Sigmoid colon (tissue), 7 donors: ENCODE measurements at places on chromosomes 6 and 20. TPM values are rescaled to one million over a fixed set of nuclear protein-coding genes. Genes with fewer than 3 reads are reported as not detected.

DNA sequence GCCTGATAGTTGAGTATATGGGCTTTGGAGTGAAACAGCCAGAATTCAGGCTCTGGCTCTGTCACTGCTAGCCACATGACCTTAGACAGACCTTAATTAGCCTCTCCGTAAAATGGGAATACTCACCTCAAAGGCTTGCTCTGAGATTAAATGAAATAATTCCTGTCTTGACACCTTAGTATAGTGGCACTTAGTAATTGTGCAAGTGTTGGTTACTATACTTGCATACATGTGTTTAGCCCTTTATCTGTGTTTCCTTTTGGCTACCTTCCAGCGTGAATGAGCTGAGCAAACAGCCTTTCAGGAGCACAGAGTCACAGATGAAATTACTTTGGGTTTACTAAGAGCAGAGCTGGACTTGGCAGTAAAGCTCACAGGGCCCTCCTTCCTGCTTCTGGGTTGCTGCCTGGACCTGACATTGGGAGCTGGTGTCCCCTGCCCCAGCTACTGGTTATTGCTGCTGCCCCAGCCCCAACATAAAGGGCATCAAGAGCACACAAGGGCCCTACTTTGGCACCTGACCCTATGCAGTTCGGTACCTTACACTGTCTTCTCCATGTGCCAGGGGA, 32.8 kb downstream of the CD164 start:
- no peaks in the 10 kb centered on the region for H3K36me3 ChIP-seq
- no peaks in the 10 kb centered on the region for H3K27me3 ChIP-seq
- no peak overlapping the region for H3K27ac ChIP-seq
- H3K4me1 ChIP-seq = no peaks in the 10 kb centered on the region

- H3K4me3 ChIP-seq = no peak overlapping the region
- no peaks in the 10 kb centered on the region for H3K27me3 ChIP-seq
- peaks cover 23% of the 10 kb centered on the region for H3K4me1 ChIP-seq
Observed at GRCh38 chr6:47075168-47075567, 33.0 kb upstream of the ADGRF1 start.

DNA sequence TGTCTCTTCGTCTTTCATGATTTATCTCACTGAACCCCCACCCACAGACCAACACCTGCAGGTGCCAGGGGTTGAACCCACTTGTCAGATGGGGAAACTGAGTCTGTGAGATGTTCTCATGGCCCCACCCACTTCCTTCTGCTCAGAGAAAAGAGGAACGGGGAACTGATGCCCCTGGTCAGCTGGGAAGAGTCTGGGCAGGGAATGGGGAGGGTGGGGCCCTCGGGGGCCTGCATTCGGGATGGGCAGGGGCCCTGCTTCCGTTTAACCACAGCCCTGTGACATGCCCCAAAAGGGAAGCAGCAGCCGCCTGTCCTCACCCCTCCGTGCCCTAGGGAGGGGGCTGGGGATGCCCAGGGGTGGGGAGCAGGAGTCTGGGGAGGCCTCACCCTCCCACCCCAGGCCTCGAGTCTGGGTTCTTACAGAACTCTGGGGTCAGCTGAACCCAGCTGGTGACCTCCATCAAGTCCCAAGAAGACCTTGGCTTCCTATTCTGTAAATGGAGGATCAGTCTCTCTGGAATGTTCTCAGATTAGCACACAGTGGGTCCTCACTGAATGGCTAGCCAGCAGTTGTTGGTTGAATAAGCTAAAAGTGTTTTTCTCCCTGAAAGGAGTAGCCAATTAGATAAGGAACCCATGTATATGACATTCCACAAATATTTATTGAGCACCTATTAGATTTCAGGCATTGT, 81.5 kb downstream of the CEBPB start:
- H3K4me1 ChIP-seq = peaks cover 13% of the 10 kb centered on the region
- DNase-seq = peak; percentile 78
- no peaks in the 10 kb centered on the region for H3K36me3 ChIP-seq

DNA sequence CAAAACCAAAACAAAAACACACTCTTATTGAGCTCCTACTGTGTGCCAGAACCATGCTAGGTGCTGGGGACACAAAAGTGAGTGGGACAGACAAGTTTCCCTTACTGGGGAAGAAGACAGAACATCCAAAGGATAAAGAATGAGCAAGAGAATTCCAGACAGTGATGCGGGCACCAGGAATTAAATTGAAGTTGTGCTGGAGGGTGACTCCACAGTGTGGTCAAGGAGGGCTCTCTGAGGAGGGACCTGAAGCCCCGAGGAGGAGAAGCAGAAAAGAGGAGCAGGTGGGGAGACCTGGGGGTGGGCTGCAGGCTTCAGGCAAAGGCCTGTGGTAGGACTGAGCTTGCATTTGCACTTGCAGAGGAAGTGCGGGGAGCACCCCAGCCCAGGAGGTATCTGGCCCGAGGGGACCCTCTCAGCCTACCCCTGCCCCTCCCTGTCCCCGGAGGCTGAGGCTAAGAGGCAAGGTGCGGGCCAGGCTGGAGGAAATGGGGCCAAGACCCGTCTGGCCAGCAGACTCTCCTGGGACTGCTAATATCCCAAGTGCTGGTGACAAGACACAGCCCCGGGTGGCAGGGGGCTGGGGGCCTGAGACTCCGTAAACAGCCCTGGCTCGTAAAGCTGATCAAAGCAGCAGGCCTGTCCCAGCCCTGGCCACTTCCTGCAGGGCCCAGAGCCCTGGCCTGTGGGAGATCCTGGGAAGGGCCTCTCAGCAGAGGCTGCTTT, 57.1 kb downstream of the SNAI1 start:
- H3K36me3 ChIP-seq = no peaks in the 10 kb centered on the region
- no peak for DNase-seq
- H3K4me3 ChIP-seq = no peak overlapping the region
- peaks cover 2% of the 10 kb centered on the region for H3K4me1 ChIP-seq
- H3K27me3 ChIP-seq = no peaks in the 10 kb centered on the region
- no peak overlapping the region for H3K27ac ChIP-seq

- H3K4me3 ChIP-seq = no peak overlapping the region
- H3K27ac ChIP-seq = no peak overlapping the region
- H3K27me3 ChIP-seq = no peaks in the 10 kb centered on the region
- no peaks in the 10 kb centered on the region for H3K4me1 ChIP-seq
- no peak for DNase-seq
- no peaks in the 10 kb centered on the region for H3K36me3 ChIP-seq
Observed at GRCh38 chr6:168272415-168273325, 46.9 kb downstream of the DACT2 start.

- DNase-seq = no peak
- H3K27ac ChIP-seq = no peak overlapping the region
- H3K27me3 ChIP-seq = no peaks in the 10 kb centered on the region
- H3K4me3 ChIP-seq = no peak overlapping the region
- peaks cover 15% of the 10 kb centered on the region for H3K4me1 ChIP-seq
Observed at GRCh38 chr6:112574190-112574589, 227.1 kb downstream of the RFPL4B start.

- no peaks in the 10 kb centered on the region for H3K4me1 ChIP-seq
- no peak overlapping the region for H3K27ac ChIP-seq
- H3K27me3 ChIP-seq = no peaks in the 10 kb centered on the region
- no peaks in the 10 kb centered on the region for H3K36me3 ChIP-seq
- no peak overlapping the region for H3K4me3 ChIP-seq
Observed at GRCh38 chr20:54502179-54502578, 26.8 kb downstream of the DOK5 start.

DNA sequence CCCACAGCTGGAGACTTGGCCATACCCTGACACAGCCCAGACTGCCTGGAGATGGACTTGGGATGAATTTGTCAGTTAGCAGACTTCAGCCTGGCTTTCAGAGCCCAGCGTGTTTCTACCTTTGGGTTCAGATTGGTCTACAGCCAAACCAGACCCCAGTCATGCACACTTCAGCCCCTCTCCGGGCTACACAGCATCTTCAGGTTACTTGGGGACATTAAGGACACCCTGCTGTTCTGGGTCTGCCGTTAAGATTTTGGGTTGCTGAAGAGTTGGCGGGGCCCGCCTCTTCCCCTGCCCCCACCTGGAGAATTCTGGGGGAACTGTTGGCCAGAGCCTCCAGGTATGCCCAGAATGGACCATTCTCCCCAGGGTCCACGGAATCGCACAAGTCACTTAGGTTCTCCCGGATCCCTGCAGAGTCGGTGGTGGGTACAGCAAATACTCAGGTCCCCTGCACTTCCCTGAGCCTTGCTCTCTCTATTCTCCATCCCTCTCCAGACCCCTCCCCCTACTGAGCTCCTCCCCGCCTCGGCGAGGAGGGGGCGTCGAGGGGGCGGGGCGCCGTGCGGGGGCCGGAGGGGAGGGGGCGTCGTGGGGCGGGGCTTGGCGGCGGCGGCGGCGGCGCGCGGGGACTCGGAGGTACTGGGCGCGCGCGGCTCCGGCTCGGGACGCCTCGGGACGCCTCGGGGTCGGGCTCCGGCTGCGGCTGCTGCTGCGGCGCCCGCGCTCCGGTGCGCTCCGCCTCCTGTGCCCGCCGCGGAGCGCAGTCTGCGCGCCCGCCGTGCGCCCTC, at the start of gene PTK7:
Gene PTK7, plus strand, starts transcription at position 645 of the 794 bp plus-strand sequence. CDS start 175 bp downstream, outside the sequence.
- H3K27me3 ChIP-seq = peaks cover 16% of the 10 kb centered on the region
- no peak for DNase-seq

DNA sequence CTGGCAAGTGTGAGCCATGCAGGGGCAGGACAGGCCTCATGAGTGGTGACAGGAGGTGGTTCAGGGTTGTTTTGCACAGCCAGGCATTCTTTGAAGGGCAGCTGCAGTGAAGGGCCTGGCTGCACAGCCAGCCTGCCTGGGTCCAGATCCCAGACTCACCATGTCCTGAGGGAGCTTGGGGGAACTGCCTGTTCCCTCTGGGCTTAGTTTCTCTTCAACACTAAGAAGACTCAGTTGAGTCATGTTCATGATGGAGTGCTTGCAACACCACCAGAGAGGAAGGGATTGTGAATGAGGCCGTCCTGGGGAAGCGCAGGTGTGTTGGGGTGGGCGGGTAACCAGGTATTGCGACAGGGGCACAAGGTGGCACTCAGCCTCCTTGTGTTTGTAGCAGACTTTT, 102.4 kb downstream of the CDH26 start:
- no peaks in the 10 kb centered on the region for H3K4me1 ChIP-seq
- DNase-seq = peak; percentile 28

- DNase-seq = peak; percentile 95
- peaks cover 36% of the 10 kb centered on the region for H3K36me3 ChIP-seq
- peak overlapping the region; percentile 88 for H3K4me3 ChIP-seq
Observed at GRCh38 chr6:37171970-37172812, 2.2 kb downstream of the PIM1 start.

GRCh38 chr6:50098641-50098993, 48.9 kb upstream of the DEFB112 start:
- no peak overlapping the region for H3K4me3 ChIP-seq
- H3K27ac ChIP-seq = no peak overlapping the region
- DNase-seq = no peak
- no peaks in the 10 kb centered on the region for H3K4me1 ChIP-seq
- no peaks in the 10 kb centered on the region for H3K36me3 ChIP-seq
- no peaks in the 10 kb centered on the region for H3K27me3 ChIP-seq

DNA sequence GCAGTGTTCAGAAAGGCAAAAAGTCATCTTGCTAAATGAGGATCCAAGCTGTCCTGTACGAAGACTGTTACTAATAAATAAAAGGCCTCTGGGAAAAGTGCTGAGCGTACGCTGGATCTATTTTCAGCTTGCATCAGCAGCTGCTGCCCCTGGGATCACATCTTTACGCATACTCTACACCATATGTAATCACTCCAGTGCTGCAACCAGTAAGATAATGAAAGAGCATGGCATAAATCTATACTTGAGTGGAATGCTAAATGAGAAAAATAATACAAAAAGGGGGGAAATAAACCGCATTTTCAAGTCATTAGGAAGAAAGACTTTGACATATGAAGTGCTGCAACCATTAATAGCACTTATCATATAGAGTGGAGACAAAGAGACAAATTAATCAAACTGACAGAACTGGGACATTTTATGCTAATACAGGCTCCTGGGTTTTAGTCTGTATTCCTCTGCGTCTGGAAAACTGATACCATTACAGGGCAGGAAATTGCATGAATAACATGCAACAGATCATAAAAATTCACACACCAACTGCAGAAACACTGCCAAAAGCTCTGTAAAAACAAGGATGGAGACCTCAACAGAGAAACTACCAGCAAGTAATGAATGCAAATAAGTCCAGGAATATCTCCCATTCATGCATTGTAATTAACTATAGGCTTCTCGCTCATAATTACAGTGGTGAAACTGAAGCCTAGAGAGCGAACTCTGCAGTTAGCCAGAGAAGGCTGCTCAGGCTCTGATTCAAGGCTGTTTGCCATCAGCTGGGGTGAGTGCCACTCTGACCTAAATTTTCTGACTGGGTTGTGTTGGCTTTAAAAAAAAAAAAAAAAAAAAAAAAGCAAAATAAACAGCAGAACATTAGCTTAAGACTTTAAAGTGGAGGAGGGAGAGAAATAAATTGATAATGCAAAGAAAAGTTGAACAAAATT, 83.8 kb downstream of the GJA10 start:
- H3K36me3 ChIP-seq = no peaks in the 10 kb centered on the region
- peaks cover 7% of the 10 kb centered on the region for H3K4me1 ChIP-seq
- no peaks in the 10 kb centered on the region for H3K27me3 ChIP-seq
- H3K4me3 ChIP-seq = no peak overlapping the region

DNA sequence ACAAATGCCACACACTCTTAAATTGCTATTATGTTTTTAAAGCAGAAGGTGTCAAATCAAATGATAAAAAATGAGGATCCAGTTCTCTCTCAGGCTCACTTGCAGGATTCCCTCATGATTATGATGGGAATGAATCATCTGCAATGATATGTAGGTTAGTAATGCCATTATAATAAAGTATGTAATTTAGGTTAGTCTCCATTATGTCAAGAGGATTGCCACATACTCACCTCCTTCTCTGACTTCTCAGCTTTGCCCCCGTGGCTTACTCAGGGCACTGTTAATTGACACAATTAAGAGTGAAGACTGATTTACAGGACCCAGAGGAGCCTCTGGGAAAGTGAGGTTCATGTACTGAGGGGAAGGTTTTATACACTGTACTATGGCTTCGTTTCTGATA, 591.7 kb upstream of the NRSN1 start:
- H3K4me1 ChIP-seq = no peaks in the 10 kb centered on the region
- H3K36me3 ChIP-seq = no peaks in the 10 kb centered on the region
- H3K27me3 ChIP-seq = no peaks in the 10 kb centered on the region

- no peaks in the 10 kb centered on the region for H3K27me3 ChIP-seq
- H3K4me1 ChIP-seq = peaks cover 13% of the 10 kb centered on the region
- no peak overlapping the region for H3K4me3 ChIP-seq
Observed at GRCh38 chr20:4916971-4917881, 84.1 kb downstream of the SLC23A2 start.

GRCh38 chr6:57029213-57029612, 17.3 kb upstream of the KIAA1586 start:
- no peak overlapping the region for H3K4me3 ChIP-seq
- no peaks in the 10 kb centered on the region for H3K4me1 ChIP-seq
- no peak overlapping the region for H3K27ac ChIP-seq
- no peak for DNase-seq

Gene DACT2
- 0.36 TPM for total RNA-seq

Gene PDE7B
- 6.3 TPM for total RNA-seq

Gene MUC22
- total RNA-seq = not detected

Gene SSTR4
- total RNA-seq = not detected

Gene GATA5
- total RNA-seq = not detected
